NCI-H2171 (cell line): ENCODE measurements at places on chromosomes 4 and X.

DNA sequence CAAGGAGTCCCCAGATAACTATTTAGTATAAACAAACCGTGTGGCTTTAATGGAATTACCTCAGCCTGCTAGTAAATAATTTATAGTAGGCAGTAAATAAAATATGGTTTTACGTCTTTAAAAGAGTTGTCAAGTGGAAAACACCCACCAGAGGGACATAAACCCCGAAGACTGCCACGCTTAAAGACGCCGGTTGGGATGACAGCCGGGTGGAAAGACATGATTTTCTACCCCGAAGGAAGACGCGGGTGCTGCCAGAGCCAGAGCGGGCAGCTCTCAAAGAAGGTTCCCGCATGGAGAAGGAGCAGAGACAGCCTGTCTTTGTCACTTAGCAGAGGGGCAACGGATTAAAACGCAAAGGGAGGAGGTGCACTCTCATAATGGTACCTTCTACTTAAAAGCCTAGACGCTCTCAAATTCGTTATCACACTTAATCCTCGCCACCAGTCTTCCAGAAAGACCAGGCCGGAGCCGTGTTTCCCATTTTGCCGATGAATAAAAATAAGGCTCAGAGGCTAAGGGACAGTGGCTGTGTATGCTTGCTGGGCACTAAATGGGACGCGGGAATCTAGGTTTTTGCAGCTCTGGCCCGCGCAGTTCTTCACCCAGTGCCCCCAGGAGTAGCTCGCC lies 140.5 kb upstream of the ZIC3 start:
- DNase-seq = no peak

- DNase-seq = peak; percentile 0
Observed at GRCh38 chr4:21512353-21512752, 436.2 kb downstream of the KCNIP4 start.

- no peak for DNase-seq
Observed at GRCh38 chr4:41446981-41447725, 90.8 kb upstream of the LIMCH1 start.

- DNase-seq = no peak
Observed at GRCh38 chr4:2266181-2266580, 4.3 kb upstream of the MXD4 start.
